ENCODE measurements at places on chromosomes 7 and 10.

- no peak for DNase-seq
These were observed 775.4 kb upstream of the COBL start for GRCh38 chr7:52091996-52092395.

- peak; percentile 41 for DNase-seq
These were observed 251.7 kb upstream of the MYO3A start for GRCh38 chr10:25682203-25682851.

DNA sequence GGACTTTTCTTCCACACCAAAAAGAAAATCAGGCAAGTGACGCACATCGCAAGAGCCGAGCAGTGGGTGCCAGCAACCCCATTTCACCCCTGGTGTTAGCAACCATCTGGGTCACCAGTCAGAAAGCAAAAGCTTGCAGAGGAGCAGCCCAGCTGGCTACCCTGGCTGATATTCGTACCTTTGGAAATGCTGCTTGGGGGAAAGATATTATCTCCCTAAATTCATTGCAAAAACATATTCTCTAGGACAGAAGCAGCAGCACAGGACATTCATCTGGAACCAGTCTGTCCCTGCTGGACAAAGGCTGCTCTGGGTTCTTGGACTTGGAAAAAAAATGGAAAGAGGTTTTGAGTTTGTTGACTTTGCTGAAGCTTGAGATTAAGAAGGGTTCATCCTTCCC is 45.8 kb downstream of the ERLIN1 start:
- no peak for DNase-seq

- no peak for DNase-seq
These were observed 156.8 kb upstream of the PHYHIPL start for GRCh38 chr10:59019603-59020002.

GRCh38 chr10:29926693-29927048 is 132.7 kb downstream of the JCAD start:
- DNase-seq, result no peak

Data from left renal cortex interstitium (tissue), 4 donors.